ENCODE measurements at places on chromosomes 2 and 18.

- DNase-seq, result no peak
Observed at GRCh38 chr18:58997811-58998337, 133.2 kb downstream of the ZNF532 start.

- no peak for DNase-seq
Observed at GRCh38 chr18:8272254-8272653, 337.0 kb upstream of the RAB12 start.

DNA sequence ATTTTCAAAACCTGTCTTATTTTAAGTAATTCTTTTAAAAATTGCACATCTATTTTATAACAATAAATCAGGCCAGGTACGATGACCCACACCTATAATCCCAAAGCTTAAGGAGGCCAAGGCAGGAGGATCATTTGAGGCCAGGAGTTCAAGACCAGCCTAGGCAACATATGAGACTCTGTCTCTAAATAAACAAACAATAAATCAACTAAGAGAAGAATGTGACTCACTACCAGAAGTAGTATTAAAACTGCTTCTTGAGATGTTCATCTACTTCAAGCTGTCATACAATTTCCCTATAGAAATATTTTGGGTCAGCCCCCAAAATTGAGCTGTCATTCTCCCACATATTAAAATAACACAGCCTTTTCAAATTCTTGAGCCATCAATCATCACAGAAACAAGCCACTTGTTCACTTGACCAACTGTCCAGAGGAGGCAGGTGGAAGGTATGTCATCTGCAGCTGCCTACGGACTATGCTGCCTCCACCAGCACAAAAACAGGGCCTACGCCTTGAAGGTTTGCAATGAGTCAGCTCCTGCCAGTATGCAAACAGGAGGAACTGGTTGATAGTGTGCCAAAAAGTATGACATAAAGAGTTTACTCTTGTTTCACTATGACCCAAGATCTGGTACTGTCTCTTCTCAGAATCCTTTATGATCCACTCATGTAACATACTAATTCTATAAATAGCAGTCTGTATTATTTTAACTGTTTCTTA is 33.6 kb downstream of the KIDINS220 start:
- no peak for DNase-seq

DNA sequence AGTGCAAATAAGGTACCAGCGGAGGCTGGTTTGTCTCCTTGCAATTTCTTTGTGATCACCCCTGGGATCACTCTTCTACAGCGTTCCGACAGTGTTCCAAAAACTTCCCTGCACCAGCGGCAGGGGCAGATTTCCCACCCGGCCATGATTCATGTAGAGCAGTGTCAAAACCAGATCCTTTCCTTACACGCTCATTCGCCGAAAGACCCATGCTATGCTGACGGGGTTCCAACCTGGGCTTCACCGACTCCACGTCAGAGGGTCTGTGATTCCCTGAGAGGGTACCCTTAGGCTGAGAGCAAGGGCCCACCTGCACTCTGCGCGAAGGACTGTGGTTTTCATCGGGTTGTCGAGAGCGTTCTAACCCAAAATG is 423 bp upstream of the TTC27 start:
- no peak for DNase-seq

DNA sequence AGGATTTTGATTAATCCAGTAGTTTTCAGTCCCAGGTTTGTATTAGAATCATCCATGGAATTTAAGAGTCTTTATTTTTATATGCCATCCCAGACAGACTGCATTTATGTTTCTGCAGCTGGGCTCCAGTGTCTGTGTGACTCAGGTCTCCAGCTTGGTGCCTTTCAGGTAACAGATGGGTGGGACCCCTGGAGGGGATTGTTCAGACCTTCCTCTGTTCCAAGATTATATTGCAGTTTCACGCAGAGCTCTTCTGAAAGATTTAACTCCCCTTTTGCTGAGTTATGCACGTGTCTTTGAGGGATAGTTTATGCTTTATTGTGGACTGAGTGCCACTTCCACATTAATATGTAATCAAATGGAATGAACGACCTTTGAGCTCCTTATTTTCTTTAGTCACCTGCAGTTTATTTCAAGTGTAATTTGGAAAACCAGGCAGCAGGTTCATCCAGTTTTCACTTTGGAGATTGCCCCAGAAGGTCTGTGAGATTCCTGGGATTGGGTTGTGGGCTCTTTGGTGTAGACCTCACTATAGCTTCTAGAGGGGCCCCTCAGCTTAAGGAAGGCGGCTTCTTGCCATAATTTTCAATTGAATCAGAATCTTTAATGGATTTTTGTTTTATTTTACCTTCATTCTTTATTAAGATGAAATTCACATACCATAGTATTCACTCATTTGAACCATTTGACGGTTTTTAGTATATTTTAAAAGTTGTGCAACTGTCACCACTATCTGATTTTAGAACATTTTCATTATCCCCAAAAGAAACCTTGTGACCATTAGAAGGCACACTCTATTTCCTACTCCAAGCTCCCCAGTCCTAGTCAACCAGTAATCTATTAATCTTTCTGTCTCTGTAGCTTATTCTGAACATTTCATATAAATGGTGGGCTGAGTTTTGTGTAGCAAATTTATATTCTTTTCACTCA is 135.0 kb downstream of the WDSUB1 start:
- DNase-seq, result no peak

- DNase-seq, result no peak
Observed at GRCh38 chr2:156190517-156190916, 142.0 kb downstream of the NR4A2 start.

DNA sequence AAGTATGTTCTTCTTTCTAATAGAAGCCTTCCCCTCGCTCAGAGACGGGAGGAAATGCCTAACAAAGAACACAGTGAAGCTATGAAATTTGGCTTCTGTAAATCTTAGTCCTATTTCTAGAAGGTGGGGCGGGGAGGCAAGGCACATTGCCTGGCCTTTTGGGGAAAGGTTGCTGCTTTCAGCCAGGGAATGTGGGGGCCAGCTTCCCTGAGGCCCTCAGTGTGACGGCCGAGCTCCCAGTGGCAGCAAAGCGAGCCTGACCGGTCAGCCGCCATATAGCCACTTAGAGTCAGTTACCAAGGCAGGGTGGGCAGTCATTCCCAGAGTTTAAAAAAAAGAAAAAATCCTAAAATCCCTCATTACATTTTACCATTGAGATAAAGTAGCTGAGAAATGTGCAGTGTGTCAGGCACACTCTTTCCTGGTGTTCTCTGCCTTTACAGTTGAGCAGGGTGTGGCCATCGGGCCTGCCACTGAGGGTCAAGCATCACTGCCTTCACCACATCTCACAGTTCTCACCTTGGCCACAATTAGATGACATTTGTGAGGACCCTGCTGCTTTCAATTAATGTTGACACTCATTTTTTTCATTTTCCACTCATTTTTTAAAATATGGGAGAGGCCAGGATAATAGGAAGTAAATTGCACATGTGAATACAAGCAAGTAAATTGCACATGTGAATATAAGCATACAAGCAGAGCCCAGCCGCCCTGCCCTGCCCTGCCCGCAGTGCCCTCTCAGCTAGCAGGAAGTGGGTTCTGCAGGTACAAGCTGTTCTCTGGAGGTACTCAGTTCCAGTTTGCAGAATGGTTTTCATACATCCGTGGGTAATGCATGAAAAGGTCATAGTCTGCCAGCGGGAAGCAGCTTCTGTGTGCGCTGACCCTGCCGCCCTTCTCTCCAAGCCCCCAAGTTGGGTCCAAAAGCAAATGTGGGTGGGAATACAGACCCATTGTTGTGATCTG is 76.9 kb downstream of the WDSUB1 start:
- peak; percentile 15 for DNase-seq

- peak; percentile 59 for DNase-seq
Observed at GRCh38 chr18:55589625-55590291, 1.8 kb upstream of the TCF4 start.

DNA sequence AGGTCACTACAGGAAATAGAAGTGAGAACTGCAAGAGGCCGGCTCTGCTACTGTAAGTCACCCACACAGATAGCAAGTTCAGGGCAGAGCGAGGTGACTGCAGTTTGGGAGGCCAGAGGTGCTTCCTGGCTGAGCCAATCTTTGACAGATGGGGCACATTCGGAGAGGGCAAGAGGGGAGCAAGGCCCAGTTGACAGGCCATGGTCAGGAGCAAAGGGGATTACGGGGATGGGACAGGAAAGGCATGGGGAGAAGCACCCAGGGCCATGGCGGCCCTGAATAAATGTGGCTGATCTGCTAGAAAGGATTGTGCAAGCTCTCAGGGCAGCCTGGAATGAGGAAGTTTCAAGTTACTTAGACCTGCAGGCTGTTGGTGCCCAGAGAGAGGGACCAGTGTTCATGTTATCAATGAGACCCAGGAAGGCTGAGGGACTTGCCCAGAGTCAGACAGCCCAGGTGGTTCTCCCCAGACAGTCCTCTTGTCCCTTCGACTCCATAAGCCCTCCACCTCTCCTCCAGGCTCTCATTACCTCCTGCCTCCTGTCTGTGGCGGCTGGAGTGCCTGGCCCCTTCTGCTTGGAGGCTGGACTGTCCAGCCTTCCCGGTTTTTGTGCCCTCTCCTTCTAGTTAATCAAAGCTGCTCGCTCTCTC is 123.3 kb downstream of the CTIF start:
- DNase-seq, result no peak

DNA sequence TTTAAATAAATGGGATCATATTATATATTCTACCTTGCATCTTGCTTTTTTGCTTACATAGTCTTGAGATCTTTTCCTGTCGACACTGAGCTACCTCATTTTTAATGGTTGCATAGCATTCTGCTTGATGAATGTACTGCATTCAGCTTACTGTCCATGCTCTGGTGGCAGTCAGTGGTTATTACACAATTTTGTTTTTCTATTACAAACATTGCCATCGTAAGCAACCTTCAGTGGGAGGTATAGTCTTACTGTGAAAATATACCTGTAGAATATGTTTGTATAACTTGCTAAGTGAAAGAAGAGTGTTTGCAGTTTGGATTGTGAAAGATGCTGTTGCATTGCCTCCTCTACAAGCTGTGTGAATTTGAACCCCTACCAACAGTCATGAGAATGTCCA is 43.4 kb downstream of the UBXN4 start:
- no peak for DNase-seq

DNA sequence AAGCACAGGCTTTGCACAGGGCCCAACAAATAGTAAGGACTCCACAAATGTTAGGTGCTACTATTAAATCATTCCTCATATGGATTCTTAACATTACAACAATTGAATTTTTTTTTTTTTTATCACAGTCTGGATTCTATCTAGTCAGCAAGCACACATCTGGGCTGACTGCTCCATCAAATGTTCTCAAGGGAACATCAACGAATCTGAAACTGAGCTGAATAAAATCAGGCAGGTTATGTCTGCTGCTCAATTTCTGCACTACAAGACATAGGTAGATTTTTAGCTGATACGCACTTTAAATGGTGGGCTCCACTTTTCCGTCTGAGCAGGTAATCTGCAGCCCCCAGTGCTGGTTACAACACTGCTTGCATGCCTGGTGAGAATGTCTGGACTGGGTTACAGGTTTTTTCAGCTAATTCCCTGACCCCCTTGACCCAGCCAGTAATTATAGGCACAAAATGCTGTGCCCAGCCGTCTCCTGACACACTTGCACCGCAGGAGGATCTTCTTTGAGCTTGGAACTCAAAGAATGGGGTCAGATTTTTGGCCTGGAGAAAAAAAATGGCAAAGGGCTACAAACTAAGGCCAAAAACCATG is 44.6 kb downstream of the ADD2 start:
- DNase-seq, result no peak

DNA sequence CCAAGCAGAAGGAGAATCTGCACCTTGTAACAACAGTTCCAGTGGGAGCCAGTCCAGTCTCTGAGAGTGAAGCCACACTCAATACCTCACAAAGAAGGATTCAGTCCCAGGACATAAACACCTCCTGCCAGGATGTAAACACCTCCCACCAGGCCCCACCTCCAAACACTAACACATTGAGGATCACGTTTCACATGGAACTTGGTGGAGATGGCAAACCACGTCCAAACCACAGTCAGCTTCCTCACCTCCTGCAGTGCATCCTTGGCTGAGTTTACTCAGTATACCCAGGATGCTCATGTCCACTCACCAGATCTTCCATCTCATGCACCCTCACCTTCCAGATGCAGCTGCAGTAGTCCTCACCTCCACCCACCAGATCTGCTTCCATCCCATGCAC is 37.8 kb upstream of the TMEM18 start:
- DNase-seq, result no peak

GRCh38 chr2:171923206-171923605 is 945 bp downstream of the HAT1 start:
- DNase-seq, result no peak

DNA sequence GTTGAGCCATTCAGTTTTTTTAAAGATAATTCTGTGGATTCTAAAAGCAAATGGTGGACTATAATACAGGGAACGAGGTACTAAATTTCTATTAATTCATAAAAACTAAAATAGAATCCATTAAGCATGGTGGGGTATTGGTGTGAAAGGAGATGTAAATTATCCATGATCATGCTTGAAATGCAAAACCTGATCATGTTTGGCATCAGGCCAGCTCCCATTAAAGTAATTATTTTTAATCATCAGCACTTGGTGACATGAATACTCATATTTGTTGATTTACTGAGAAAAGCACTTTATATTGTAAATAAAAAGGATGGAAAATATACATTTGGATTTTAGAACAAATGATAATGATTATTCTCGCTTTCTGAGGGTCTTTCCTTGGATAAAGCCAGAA is 232.3 kb upstream of the MEIS1 start:
- DNase-seq, result no peak

Measured in stimulated activated CD8-positive, alpha-beta memory T cell treated with anti-CD3 and anti-CD28 coated beads, Interleukin-2, amount 100 ng/mL, for 1 hour (primary cell).